ENCODE measurements at places on chromosomes 13 and 19.

- no peak for DNase-seq
Observed at GRCh38 chr13:105971312-105971711, 564.1 kb downstream of the EFNB2 start.

- DNase-seq: no peak
Observed at GRCh38 chr13:22399801-22400420, 729.0 kb downstream of the FGF9 start.

- peak; percentile 19 for DNase-seq
Observed at GRCh38 chr19:12840091-12841079, 2.1 kb downstream of the MAST1 start.

- no peak for DNase-seq
Observed at GRCh38 chr13:98476106-98476505, 100.8 kb downstream of the STK24 start.

DNA sequence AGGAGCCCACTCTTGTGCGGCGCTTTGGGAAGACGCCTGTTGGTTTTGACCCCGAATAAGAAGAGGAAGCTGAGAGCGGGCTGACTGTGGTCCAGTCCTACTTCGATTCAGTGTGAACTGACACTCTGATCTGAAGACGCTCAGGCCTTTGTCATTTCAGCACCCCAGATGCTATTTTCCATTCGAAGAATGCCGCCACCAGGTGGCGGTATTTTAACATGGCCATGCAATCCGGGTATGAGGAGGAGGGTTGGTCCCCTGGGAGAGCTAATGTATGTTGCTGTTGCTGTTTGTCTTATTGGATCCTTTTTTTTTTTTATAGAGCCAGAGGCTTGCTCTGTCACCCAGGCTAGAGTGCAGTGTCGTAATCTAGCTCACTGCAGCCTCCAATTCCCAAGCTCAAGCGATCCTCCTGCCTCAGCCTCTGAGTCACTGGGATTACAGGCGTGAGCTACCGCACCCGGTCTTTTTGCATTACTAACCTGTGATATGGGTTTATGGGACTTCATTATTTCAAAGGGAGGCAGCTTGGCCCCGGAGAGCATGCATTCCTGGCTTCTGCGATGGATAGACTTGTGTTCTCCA lies 803 bp upstream of the TIMM44 start:
- peak; percentile 60 for DNase-seq

DNA sequence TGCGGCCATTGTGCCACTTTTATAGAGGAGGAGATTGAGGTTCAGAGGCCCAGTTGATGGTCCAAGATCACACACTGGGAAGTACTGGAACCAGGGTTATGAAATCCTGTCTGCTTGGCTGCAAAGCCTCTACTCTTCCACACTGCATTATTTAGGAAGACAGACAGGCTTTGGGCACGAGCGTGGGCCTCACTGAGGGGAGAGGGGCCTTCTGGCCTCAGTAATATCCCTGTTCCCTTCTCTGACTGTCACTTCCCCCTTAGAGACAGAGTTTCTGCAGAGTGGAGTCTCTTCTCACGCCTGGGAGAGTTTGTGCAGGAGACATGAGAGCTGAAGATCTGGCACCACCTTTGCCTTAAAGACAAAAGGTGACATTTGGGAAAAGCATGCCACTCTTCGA lies 49.0 kb upstream of the PNMA8B start:
- DNase-seq: no peak

DNA sequence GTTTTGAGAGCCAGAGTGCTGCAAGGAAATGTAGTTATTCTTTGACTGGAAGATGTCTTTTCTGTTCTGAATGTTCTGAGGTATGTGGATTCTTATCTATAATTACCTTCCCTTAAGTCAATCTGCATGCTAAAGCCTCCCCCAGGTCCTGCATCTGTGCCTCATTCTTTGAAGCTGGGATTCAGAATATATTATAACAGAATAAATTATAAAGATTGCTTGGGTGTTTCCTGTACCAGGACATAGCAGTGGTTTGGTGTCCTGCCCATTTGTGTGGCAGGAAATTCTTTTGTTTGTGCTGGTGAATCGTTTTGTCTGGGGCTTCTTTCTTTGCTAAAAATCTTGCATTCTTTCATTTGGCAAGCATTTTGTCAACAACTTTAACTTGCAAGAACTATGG lies 60.2 kb downstream of the ITGBL1 start:
- DNase-seq: no peak

DNA sequence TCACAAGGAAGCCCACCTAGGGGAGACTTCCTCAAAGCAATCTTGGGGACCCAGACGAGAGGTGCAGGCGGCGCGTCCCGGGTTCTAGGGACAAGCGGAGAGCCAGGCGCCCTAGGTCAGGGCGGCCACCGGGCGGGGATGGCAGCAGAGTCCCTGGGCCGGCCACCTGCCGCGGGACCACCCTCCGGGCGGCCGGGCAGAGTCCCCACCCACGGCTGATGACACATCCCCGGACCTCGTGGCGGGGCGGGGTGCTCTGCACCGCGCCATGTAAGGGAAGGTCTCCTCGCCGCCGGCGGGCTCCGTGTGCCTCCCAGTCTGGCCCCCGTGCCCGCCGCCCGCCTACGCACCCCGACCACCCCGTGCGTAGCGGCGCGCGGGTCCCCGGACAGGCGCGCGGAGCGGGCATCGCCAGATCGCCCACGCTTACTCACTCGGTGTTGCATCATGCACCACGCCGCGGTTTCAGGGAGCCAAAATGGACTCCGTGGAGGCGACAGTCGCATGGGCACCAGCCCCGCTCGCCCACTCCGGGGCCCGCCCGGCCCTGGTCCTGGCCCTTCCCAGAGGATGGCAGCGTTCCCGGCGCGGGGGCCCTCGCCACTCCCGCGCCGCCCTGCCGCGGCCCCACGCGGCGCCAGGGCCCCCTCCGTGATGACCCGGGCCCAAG lies 643 bp downstream of the SLC7A1 start:
- DNase-seq: peak; percentile 73

GRCh38 chr19:47040869-47041268 lies 7.6 kb downstream of the TMEM160 start:
- DNase-seq: no peak

DNA sequence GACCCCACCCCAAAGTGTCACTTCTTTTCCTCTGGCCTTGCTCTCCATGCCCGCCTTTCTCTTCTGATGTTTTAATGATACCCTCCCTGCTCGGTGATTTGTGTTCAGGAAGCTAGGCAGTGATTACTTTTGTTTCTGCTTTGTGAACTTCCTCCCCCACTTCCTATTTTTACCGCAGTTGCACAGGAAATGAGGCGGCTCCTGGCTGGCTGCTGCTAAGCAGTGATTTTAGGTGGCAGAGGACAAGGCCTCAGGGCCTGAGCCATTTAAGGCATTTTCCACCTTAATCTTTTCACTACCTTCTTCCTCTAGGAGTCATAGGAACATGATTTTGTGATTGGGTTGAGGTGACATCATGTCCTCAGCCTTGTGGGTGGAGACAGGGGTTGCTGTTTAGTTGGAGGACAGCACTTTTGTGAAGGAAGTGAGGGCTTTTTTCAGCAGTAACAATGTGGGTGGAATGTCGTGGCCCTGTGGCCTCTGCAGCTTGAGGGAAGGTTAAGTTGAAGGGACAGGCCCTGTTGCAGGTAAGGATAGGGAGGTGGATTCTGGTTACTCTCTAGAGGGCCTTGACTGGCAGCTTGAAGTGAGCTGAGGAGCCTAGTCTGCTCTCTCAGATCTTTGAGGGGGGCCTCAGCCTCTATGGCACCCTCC lies 15.7 kb downstream of the GARRE1 start:
- DNase-seq: no peak

DNA sequence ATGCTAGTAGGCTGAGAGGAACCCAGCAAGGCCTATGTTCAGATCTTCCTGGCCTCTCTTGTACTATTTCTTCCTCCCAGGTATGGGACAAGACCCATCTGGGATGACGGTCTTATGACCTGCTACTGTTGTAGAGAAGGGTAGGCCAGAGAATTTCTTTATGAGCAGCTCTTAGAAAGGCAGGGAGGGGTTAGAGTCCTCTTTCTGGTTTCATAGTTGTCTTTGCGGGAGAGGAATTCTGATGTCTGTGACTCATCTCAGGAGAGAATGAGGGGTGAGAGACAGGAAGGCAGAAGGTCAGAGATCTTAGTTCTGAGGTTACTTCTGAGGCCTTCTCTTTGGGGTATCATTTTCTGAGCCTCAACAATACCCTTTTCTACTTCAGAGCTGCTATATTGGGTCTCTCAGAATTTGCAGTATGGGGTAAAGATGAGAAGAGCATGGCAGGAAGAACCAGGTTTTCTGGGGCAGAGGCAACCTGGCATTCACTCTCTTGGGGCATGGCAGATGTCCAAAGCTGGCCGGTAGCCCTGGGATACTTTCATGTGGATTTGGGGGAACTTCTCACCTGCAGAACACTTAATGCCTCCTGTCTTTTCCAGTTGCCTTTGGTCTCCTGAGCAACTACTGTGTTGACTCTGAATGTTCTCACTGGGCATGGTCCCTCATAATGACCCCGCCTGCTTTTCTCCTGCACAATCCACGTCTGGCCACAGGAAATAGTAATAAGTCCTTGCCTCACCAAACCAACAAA lies 154.4 kb downstream of the GGACT start:
- DNase-seq: no peak
